ENCODE measurements at places on chromosomes 3 and 15.
A peak's percentile ranks its signal among the peaks of the same experiment; 100 is the strongest.

GRCh38 chr15:78211189-78211921 lies 23.0 kb downstream of the ACSBG1 start:
- DNase-seq: no peak

GRCh38 chr3:72768936-72769335 lies 79.3 kb downstream of the SHQ1 start:
- DNase-seq: no peak

DNA sequence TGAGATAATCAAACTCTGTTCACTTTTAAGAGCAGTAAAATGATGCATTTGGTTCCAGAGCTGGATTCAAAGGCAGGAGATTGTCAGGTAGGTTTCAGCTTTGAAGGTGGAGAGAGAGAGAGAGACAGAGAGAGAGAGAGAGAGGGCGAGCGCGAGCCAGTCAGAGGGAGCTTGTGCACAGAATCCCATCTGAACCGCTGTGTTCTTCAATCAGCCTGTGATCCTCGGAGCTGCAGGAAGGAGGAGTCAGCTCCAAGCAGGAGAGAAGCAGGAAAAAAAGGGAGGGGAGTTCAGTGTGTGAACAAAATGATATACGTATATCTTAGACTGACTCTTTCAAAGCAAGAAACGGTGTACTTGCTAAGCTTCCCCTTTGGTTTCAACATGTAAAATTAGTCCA lies at the start of gene GPR149:
TSS of gene GPR149 (minus strand) at position 177 of the 400 bp plus-strand sequence. CDS start 575 bp downstream, outside the sequence.
- DNase-seq: no peak

- no peak for DNase-seq
These were observed 71.0 kb downstream of the FOXP1 start for GRCh38 chr3:71512544-71512943.

GRCh38 chr3:12974334-12974733 lies 98.9 kb downstream of the IQSEC1 start:
- DNase-seq: no peak

- no peak for DNase-seq
These were observed 10.5 kb downstream of the PTX3 start for GRCh38 chr3:157447026-157447694.

DNA sequence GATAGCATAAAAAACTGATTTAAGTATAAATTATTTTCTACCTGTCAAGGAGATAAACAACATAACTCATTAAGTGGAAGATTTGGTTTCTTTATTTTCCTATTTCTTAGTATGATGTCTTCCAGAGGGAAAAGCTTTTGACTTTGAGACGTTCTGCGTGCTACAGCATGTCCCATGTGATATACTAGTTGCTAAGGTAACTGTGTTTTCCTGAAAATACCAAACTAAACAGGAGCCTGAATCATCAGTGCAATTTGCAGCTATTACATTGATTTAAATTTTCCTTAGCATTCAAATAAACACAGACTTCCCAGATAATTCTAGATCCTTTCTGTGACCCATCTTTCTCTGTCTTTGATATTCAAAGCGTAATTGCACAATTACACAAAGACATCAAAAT lies 117.7 kb upstream of the P2RY1 start:
- DNase-seq: no peak

- no peak for DNase-seq
These were observed 11.6 kb downstream of the ZBTB11 start for GRCh38 chr3:101665357-101665756.

DNA sequence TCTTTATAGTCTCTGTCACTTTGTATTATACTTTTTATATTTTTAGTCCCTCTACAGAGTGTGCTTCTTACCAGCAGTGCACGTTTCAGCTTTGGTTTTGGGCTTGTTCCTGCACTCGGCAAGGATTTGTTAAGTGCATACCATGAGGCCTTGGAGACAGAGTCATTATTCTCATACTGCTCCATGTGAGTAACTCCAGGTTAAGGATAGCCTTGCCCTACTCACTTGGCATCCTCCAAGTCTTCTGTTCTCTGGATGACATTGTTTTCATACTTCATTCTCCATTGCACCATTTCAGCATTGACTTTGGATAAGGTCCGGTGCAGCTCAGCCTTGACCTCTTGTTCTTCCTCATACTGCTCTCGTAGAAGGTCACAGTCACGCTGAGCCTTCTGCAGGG lies 96.4 kb downstream of the MYH15 start:
- no peak for DNase-seq

GRCh38 chr3:19901918-19902317 lies 32.1 kb downstream of the EFHB start:
- no peak for DNase-seq

DNA sequence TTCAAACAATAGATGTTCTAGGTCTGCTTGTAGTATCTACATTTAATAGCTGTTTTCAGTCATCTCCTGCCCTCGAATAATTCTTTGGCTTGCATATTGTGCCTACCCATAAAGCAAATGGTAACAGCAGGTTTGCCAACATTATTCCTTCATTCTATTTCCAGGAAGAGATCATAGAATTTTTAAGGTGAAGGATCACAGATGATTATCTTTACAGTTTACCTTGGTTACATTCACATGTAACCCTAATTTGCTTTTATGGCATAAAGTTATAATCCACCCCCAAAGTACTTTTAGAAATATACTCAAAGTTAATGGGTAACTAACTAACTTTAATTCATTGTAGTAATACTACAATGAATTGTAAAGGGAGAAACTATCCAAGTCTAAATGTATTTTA lies 315.5 kb downstream of the NSUN3 start:
- DNase-seq: no peak

GRCh38 chr3:184455991-184456390 lies 76.1 kb downstream of the CHRD start:
- no peak for DNase-seq

- no peak for DNase-seq
These were observed 43.2 kb upstream of the CMSS1 start for GRCh38 chr3:99774467-99774866.

DNA sequence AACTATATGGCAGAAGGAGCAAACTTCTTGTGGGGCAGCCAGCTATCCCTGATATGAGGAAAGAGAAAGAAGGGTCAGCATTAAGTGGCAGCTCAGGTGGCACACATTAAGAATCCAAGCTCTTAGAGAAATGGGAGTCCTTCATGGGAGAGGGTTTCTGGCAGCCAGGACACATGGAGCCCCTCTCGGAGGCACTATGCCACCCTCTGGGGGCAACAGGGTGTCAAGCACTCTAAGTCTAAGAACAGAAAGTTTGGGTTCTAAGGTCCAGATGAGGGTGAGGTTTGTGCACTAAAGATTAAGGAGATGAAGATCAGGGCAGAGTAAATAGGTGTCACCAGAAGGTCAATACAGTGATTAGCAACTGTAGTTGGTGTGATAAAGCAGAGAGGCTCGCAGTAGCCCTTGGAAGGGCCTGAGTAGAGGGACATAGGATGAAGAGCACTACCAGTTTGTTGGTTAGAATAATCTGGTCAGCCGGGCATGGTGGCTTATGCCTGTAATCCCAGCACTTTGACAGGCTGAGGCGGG lies 89.3 kb downstream of the ST6GAL1 start:
- DNase-seq: no peak

DNA sequence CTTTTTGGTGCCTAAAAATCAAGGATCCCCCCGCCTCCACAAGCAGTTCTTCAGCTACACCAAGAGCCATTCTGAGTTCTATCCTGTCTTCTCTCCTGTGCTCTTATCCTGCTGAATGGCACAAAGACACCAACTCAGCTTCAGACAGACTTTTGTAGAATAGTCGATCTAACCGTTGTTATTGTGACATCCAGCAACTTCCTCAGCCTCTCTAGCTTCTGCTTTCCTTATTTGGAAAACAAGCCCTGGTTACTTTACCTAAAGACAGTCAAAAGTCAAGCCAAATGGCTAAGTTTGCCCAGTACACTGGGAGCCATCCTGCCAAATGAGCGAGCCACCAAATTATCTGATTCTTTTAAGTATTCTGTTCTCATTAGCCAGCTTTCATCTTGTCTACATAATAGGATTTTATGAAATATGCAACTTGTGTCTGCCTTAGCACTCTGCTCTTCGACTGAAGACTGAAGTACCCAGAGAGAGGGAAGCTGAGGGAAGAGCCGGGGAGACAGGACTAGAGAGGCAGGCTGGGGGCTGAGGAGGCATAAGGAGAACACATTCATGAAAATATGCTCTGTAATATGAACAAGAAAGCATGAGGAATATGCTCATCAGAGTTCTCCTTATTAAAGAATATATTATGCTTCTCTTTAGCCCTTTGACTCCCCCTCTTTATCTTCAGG lies 35.1 kb downstream of the LYZL4 start:
- DNase-seq: no peak

DNA sequence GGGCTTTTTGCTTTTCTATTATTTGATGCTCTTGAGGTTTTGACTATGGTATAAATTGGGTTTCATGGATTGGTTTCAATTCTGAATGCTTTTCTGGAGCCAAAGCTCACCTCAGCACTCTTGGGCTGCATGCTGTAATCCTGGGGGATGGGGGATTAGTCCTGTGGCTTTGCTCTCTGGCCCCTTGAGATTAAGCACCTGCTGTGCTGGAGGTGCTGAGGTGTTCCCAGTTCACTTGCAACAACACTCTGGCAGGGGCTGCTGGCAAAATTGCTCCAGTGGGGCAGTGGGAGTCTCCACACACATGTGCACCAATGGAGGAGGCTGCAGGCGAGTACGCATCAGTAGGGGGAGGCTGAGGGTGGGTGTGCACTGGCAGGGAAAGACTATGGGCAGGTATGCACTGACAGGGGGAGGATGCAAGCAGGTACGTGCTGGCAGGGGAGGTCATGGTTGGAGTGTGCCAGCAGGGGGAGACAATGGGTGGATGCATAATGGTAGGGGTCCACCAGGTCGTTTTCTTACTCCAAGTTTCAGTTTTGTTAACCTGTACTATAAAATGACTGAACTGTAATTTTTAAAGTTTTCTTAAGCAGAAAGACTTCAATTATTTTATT lies 489.2 kb downstream of the FGF12 start:
- no peak for DNase-seq

GRCh38 chr15:57534281-57534680 lies 57.4 kb upstream of the MYZAP start:
- no peak for DNase-seq

DNA sequence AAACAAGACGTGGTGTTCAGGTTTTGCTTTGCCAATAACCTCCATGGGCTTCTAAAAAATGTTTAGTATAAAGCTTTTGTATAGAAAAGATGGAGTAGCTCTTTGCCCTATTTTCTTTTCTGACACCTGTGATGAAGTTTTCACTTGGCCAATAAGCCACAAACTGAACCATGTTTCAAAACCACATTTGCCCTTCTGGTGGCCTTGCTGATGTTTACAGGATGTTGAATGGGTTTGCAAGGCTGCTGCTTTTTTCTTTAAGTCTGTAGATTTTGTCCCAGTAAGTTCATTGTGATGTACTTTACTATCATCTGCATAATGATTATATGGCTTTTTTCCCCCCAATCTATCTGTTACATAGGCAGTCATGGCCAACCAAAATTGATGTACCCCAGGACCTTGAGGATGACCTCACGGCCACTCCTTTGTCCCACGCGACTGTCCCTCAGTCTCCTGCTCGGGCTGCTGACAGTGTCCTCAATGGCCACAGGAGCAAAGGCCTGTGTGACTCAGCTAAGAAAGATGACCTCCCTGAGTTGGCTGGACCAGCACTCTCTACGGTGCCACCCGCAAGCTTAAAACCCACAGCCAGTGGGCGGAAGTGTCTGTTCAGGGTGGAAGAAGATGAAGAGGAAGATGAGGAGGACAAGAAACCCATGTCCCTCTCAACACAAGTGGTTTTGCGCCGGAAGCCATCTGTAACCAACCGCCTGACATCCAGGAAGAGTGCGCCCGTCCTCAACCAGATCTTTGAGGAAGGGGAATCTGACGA lies 60.8 kb downstream of the SNRK start:
- no peak for DNase-seq

DNA sequence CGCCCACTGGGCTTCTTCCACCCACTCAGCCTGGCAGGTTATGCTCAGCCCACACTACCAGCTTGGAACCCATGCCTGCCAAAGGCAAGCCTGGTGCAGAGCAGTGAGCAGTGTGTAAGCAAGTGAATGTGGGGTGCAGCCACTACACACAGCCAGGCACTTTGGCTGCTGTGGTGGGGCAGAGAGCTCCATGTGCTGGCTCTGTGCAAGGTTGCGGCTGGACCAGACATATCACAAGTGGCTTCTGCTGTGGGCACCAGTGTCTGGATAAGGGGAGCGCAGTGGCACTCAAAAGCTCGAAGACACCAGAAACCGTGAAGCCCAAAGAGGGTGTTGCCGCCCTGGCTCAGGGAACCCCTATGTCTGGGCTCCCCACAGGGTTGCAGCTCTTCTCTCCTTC lies 563.7 kb downstream of the SI start:
- no peak for DNase-seq

GRCh38 chr15:75732809-75733451 lies 20.3 kb upstream of the CSPG4 start:
- DNase-seq: peak; percentile 52

DNA sequence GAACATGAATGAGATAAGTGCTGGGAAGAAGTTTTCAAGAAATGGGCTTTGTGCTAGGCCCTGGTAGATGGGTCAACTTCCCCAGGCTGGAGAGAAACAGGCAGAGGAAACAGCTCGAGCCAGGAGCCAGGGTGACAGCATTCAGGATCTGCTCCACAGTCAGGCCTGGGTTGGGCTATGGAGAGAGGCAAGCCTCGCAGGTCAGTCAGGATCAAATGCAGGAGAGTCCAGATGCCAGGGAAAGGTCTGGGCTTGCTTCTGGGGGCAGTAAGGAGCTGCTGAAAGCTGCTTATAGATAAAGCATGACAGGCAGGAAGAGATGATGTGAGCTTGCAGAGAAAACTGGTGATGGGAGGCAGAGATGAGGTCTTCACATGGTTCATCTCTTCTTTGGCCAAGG lies 11.0 kb upstream of the USP3 start:
- no peak for DNase-seq

DNA sequence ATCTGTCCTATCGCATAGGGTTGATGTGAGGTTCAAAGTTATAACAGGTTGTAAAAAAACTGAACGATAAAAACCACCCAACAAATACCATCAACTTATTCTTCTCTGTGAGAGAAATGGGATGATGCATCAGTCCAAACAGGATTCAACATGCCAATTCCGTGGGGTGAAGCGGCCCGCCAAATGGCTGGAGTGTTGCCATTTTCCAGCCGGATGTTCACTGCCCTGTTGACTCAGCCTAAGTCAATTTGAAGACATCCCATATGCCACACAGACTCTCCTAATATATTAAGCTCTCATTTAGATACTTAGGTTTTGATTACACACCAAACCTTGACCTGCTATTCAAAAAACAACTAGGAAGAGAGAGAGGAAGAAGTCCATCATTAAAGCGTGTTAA lies 311.1 kb downstream of the VPS13C start:
- DNase-seq: no peak

DNA sequence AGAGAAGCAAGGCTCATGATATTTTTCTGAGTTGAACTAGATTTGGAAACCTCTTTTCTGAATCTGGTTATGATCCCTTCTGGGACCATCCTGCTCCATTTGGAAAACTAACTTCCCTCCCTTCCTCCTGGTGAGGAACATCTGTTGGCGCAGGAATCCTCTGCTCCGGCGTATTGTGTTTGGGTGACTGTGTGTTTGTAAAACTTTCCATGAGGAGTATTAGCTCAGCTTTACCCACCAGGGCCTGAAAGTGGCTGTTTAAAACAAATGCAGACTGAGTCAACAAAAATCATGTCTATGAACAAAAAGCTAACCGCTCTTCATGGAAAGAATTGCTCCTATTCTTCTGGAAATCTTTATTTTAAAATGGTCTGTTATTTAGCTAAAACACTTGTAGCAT lies 17.7 kb downstream of the STARD9 start:
- DNase-seq: no peak

Data from dorsolateral prefrontal cortex (tissue), 122 donors.